MG63 (cell line): ENCODE measurements at places on chromosomes 13 and 19. TPM values are rescaled to one million over a fixed set of nuclear protein-coding genes. Genes with fewer than 3 reads are reported as not detected.

DNA sequence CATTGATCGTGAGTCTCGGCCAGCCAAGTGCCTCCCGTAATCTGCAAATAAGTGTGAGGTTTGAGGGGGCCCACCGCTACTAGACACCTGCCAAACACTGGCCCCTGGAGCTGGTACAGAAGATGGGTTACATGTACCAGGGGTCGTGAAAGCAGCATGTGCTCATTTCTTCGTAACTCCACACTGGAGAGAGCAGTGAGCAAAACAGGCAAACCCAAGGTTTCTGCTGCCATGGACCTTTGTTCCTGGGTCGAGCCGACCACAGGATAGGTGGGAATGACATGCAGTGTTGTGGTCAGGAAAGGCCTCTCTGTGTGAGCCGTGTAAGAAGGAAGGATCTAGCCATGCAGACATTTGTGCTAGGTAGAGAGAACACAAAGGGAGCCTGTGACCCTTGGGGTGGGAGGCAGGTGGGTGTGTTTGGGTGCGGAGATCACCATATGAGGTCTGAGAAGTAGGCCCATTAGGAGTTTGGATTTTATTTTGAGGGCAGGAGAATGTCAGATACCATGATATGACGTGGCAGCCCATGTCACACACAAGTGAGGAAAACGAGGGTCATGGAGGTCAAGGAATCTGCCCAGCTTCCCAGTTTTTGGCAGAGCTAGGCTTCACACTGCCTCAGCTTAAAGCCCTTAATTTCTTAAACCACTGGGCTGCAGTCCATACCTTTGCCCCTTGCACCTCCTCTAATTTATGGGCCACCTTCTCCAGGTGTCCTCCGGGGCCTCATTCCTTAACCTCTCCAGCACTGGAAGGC lies 919 bp downstream of the GTF3A start:
- peak; percentile 18 for DNase-seq

DNA sequence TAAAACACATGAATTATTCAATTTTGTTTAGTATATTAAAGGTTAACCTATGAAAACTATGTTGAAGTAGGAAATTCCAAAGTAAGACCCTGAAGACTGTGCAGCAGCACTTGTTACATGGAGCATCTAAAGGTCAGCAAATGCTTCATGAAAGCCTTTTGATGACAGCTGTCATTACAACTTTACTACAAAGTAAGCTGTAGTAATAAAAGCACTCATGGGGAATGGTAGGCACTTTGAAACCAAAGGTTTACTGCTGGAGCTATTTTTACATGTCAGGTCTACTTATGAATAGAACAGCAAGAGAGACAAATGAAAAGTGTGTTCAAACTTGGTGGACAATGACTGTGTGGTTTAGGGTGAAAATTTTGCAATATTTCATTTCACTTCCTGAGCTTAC lies 672.5 kb upstream of the PCDH20 start:
- DNase-seq: no peak

DNA sequence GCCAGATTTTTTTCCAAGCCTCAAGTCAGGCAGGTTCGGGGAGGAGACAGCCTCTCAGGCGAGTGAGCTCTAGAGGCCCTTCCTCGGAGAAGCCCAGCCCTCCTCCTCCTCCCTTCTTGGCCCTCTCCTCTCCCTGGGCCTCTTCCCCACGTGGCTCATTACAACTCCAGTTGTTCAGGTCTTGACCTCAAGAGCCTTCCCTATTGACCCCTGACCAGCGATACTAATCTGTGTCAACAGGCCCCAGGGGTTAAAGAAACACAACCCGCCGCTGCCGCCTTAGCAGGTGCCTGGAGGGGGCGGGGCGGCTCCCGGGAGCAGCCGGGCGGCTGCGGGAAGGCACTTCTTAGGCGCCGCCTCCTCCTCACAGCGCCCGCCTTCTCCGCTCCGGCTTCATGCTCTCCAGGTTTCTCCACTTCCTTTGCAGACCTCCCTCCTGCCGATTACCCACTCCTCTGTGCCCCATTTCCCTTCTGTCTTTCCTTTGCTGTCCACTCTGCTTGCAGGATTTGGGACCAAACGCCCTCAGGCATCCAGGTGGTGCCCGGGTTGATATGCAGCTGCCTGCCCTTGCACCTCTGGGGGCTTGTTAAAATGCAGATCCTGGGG lies 51.0 kb downstream of the LYL1 start:
- DNase-seq: peak; percentile 41

GRCh38 chr19:2631213-2631821 lies 71.2 kb downstream of the GNG7 start:
- DNase-seq: no peak

DNA sequence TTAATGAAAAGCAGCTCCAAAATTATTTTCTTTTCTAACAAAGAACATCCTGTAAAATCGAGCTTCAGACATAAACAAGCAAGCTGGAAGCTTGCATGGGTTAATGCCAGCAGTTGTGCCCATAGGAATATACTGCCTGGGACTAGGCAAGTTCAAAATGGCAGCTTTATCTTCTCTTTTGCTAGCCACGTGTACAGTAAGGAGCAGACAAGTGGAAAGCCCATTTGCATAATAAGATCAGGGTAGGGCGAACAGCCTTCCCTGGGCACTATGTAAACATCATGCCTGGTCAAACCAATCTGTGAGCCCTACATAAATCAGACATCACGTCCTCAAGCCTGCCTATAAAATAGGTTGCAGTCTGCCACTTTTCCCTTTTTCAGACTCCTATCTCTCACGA lies 489.7 kb downstream of the RFC3 start:
- DNase-seq: no peak

Gene ZNF534
- not detected in 2 replicates for total RNA-seq

Gene PDX1
- total RNA-seq: not detected in 2 replicates
